ENCODE measurements at places on chromosomes 4 and X.

DNA sequence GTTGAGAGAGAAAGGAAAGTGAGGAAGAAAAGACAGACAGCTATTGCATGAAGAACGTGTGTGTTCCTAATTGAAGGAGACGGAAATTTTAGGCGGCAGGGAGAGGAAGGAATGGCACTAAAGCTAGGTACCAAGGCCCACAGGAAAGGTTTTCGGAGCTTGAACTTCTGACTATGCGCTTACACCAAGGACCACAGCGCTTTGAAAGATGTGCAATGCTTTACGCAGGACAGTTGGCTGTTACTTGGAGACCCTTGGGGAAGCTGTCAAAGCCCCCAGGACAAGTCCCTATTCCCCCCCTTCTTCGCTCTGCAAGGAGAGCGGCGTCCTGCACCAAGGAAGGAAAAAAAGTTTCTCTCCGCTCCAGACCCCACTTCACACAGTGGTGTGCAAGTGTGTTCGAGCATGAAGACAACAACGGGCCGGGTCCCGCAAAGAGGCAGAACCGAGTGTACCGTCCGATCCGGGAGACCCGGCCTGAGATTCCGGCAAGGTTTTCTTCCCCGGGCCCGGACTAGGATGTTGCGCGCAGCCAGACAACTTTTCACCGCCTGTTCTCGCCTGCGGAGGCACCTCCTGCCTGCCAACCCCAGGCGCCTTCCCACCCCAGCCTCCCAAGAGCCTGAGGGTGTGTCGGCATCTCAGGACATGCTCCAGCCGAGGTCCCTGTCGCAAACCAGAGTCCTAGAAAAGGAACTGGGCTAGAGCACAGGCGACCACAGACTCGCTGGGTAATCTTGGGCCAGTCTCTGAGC is 896 bp downstream of the KDR start:
- DNase-seq: no peak

GRCh38 chrX:71225676-71226075 is 2.7 kb downstream of the GJB1 start:
- no peak for DNase-seq

- no peak for DNase-seq
Measured at GRCh38 chrX:40733706-40734105, 1.6 kb downstream of the MED14 start.

GRCh38 chr4:52788806-52789205 is 37.6 kb upstream of the ERVMER34-1 start:
- no peak for DNase-seq

DNA sequence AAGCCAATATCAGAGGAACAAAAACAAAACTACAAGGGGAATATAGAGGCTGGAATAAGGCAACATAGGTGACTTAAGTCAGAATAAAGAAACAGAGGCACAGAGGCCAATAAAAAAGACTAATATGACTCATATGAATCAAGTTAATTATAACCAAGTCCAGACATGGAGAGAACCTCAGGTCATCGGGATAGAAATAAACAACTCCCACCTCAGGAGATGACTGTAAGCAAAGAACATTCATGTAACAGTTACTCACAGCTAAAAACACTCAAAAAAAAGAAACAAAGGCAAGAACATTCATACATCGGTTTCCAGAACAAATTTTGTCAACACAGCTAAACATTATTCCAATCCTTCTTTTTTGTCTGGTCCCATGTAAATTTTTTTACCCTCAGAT is 60.3 kb upstream of the RXFP1 start:
- DNase-seq: no peak

DNA sequence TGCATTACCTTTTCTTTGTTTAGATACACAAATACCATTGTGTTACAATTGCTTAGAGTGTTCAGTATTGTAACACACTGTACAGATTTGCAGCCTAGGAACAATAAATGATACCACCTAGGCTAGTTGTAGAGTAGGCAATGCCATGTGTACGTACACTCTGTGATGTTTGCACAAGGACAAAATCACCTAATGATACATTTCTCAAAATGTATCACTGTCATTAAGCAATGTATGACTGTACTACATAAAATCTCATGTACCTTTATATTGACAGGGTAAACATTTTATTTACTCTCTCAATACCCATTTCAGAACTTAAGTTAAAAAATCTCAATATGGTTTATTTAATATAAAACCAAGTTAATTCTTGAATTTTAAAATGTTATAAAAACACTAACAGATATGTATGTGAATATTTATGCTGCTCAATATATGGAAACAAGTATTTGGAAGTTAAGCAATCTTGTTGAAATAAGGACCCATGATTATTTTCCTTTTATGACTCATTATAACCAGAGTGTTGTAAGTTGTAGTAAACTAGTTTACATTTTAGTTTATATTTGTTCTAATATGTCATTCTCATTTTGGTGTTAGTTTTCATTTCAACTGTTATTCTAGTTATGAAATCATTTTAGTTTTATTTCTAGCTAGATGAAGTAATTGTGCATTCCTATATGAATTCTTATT is 409.2 kb downstream of the TLL1 start:
- DNase-seq: no peak

- DNase-seq: no peak
Measured at GRCh38 chr4:11494232-11494631, 65.5 kb upstream of the HS3ST1 start.

DNA sequence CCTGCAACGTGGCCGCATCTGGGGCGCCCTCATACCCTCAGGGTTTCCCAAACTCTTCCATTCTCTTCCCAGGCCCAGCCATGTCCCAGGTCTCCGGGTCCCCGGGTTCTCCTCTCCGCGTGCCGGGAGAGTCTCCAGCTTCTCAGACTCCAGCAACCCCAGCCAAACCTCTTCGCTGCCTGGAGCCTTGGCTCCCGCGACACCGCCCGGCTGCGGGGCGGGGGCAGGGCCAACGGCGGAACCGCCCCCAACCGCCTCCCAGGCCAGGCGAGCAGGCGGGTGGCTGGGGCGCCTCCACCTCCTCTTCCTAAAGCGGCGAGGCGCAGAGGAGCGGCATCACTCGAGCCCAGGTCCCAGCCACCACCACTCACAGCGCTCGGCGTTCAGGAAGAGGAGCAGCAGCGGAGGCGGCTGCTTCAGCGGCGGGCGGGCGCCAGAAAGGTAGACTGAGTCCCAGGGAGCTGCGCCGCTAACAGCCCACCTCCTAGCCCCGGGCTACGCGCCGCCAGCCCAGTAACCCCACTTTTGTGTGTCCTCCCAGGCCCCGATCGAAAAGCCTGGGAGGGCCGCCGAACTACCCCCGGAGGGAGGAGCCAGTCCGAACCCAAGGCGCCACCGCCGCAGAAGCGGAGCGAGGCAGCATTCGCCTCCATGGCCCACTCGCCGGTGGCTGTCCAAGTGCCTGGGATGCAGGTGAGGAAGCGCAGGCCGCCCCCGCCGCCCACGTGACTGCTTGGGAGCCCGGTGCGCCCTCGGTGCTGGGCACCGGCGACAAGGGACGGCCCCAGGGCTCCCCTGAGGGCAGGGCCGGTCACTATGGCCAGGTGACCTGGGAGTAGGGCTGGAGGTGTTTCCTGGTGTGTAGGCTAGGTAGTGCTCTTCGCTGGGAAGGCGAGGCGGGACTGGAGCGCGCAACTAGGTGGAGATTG is at the start of gene STK26:
STK26 (plus strand) TSS at position 336 of the 929 bp plus-strand sequence; CDS start at position 652, 316 bp downstream.
- DNase-seq: no peak

DNA sequence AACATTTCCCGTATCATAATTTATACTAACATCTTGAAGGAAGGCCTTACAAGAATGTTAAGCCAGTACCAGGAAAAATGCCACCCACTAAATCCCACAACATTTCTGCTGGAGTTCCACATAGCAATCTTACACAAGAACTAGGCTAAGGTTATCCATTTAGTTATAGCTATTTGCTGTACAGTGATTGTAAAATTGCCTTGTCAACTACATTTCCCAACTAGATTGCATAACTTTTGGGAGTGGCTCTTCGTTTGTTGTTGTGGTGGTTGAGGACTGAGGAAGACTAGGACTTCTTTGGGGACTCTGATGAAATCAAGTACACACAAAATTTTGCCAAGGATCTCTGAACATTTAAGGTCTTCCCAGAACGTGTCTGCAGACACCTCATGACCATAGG is 8.0 kb downstream of the IBSP start:
- no peak for DNase-seq

GRCh38 chrX:154990496-154990895 is 32.0 kb downstream of the F8 start:
- DNase-seq: no peak

- no peak for DNase-seq
Measured at GRCh38 chrX:106201502-106202178, 33.5 kb downstream of the PWWP3B start.

DNA sequence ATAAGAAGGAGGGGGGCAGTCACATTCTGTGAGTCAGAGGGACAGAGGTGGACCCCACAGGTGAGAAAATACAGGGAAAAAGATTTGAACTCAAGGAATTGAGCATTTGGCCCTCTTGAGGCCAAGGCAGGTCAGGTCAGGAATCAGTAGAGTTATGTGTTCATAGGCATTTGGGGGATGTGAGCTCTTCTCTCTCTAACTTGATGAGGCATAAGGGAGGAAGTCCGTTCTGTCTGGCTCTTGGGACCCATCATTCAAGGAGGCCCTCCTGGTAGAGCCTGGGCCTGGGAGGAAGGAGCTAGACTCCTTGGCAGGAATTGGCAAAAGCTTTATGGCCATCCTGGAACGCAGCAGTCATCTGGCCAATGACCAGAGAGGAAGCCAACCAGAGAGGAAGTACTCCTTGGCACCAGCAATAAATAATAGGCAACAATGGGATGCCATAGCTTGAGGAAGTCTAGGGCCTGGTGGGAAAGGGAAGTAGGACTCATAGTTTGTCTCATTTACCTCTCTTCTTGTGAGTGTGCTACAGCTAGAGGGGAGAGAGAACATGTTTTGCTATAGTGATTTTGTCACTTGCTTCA is 53.0 kb downstream of the MSN start:
- no peak for DNase-seq

DNA sequence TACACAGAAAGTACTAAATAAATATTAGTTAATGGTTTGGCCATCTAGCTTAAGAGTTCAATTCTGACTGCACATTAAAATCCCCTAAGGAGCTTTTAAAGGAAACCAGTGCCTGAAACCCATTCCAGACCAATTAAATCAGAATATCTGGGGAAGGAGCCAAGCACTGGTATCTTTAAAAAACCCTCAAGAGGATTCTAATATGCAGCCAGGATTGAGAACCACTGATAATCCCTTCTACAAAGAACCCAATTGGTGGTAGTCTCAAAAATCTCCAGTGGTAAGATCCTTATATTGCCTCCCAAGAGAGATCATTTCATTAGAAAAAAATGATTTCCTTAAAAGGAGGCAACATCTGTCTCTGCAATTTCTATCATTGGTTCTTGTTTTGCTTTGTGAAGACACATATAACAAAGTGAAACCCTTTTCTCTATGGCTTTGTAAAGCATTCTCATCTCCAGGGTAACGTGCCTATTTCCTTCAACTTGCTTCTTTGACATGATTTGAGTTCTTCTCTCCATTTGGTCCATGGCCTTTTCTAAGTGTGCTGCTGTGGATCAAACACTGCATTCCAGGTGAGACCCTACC is 3.5 kb downstream of the GPR34 start:
- DNase-seq: no peak

All from hippocampal formation (tissue), 2 donors.